Occipital lobe (tissue), 3 donors: ENCODE measurements at places on chromosomes 13 and 19.
A peak's percentile ranks its signal among the peaks of the same experiment; 100 is the strongest.

- DNase-seq: no peak
These were observed 18.9 kb upstream of the TRIM13 start for GRCh38 chr13:49977992-49978391.

DNA sequence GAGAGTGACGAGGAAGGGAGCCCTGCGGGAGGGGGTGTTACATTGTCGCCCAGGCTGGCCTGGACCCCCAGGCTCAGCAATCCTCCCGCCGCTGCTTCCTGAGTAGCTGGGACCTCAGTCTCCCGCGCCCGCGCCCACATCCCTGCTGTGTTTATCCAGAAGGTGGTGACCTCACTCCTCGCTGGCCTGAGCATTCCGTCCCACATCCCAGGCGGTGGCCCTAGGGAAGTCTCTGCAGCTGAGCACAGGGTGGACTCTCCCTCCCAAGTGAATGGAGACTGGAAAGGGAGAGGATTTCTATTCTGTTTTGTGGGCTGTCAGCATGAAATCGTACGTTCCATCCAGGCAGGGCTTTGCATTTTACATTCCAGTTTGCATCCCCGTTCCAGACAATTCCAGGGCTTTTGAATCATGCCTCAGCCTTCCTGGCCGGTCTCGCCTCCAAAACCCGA lies 401 bp upstream of the ZNF765 start:
- DNase-seq: no peak

DNA sequence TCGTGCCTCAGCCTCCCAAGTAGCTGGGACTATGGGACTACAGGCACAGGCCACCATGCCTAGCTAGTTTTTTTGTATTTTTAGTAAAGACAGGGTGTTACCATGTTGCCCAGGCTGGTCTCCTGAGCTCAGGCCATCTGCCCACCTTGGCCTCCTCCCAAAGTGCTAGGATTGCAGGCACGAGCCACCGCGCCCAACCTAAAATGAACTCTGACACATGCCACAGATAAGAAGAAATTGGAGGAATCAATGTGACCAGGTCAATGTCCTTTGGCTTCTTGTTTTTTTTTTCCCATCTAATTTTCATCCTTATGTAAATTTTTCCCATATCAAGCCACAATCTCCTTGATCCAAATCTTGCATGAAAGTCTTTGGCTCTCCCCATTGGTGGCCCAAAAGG lies 68.1 kb upstream of the SOX21 start:
- DNase-seq: no peak

GRCh38 chr19:52336791-52337381 lies 843 bp downstream of the ZNF610 start:
- no peak for DNase-seq

- DNase-seq: no peak
These were observed 1077.1 kb downstream of the UQCRFS1 start for GRCh38 chr19:28135825-28136224.

GRCh38 chr13:80458543-80458942 lies 117.6 kb upstream of the SPRY2 start:
- DNase-seq: no peak

DNA sequence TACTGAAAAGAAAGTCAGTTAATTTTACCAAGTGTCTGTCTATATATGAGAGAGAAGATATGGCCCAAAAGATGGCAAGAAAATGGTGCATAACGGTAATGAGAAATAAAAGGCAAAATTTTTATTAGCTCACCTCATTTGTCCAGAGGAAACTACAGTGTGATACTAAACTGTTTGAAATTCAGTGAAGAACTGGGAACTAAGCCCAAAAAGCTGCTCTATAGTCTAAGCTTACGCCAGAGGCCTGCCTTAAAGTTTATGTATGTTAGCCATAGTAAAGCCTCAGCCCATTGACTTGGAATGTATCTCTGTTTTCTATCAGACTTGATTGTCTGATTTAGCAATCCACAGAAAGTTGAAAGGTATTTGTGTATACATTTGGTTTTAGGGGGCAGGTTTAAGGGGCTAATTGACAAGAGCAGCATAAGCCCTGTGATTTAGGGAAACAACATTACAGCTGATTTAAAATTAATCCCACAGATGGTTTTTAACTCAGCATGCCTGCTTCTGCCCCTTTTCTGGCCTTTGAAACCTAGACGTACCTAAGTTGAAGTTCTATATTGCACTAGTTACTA lies 91.0 kb upstream of the MAB21L1 start:
- no peak for DNase-seq

- DNase-seq: peak; percentile 24
These were observed 107.9 kb downstream of the RGCC start for GRCh38 chr13:41565216-41565615.

- peak; percentile 55 for DNase-seq
These were observed 10.6 kb downstream of the PIAS4 start for GRCh38 chr19:4018140-4018613.

- DNase-seq: no peak
These were observed 65.8 kb downstream of the SIPA1L3 start for GRCh38 chr19:37972803-37973202.

GRCh38 chr13:25541434-25542123 lies 169.8 kb downstream of the ATP8A2 start:
- no peak for DNase-seq

- DNase-seq: no peak
These were observed 29.2 kb downstream of the XPO4 start for GRCh38 chr13:20873348-20873747.

GRCh38 chr19:1254081-1254527 lies 5.7 kb downstream of the MIDN start:
- no peak for DNase-seq

DNA sequence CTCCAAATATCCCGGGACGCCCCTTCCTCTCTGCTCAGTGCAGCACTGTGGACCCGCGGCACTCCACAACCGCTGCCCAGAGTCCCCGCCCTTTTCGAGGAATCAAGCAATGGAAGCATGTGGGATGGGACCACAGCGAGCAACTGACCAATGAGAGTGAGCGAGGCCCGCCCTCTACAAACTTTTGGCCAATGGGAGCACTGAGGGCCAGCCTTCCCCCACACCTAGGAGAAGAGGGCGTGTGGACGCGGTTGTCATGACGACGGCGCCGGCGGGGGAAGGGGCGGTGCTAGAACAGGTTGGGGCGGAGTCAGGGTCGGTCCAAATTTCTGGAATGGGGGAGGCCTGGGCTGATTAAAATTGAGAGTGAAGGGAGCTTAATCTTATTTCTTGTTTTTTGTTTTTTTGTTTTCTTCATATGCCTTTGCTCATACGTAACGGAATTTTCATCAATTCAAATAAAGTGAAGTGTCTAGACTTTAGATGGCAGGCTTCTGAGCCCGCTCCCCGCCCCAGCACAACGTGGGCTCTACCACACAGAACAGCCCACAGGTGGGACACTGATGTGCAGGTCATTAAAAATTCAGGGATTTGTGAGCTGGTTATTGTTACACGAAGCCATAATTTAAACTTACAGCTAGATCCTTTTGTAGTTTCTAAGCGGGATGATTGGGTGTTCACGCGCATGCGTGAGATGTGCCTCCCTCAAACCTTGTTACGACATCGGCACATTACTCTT lies at the start of gene DNAAF3:
Gene DNAAF3 (minus strand): TSS at position 84 of the 739 bp plus-strand sequence. CDS start 200 bp downstream, outside the sequence.
- peak; percentile 83 for DNase-seq

DNA sequence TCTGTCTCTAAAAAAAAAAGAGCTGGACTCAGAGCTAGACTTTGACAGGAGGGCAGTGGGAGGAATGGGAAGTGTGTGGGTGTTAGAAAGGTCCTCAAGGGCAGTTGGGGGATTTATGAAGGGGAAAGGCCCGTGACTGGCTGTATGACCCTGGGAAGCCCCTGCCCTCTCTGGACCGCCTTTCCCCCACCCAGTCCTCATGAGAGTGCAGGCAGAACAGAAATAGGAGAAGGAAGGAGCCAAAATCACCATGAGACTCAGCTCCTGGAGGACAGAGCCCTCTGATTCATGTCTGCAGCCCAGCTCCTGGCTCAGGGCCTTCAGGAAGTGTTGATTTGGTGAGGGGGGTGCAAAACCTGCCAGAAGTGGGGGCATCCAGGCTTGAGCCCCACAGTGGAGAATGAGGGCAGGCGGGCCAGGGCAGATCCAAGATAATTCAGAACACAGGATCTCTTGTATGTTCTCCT lies 8.7 kb upstream of the SMG9 start:
- DNase-seq: no peak

- DNase-seq: no peak
These were observed 14.9 kb downstream of the KLC3 start for GRCh38 chr19:45355402-45355801.

DNA sequence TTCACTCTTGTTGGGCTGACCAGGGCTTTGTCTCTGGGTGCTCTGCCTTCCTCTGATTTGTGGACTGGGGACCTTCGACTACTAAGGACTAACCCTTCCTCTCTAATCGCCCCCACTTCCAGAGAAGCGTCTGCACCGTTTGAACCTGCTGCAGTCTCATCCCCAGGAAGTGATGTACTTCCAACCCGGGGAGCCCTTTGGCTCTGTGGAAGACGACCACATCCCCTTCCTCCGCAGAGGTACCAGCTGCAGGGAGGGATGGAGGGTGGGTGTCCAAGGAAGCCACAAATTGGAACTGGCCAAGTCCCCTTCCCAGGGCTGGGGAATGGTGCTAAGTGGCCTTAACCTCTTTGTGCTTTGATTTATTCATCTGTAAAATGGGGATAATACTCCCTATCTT lies 9.2 kb downstream of the QPCTL start:
- no peak for DNase-seq

- no peak for DNase-seq
These were observed 13.5 kb upstream of the TLE5 start for GRCh38 chr19:3075605-3076431.

- no peak for DNase-seq
These were observed 43.9 kb downstream of the RGCC start for GRCh38 chr13:41501281-41501680.

DNA sequence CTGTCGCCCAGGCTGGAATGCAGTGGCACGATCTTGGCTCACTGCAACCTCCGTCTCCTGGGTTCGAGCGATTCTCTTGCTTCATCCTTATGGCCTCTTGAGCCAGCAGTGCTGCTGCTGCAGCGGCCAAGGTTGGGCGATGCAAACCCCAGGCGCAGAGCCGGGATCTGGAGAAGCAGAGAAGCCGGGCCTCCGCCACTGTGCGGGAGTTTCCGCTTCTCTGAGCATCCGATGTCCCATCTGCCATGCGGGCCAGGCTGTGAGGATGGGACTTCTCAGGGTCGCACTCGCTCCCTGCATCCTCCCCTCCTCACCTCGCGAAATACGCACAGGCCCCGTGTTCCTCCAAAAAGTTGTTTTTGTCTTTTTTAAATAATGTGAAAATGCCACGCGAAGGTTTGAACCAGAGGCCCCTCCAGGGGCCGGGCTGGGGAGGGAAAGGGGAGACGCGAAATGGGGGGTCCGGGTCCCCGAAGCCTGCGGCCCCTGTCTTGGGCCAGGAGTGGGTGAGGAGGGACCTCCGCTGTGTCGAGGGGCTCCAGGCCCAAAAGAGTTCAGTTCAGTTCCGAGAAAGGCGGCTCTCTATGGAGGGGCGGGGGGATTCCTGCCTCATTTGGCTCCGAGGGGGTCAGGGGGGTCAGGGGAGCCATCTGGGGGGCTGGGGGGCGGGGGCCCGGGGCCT lies 15.9 kb downstream of the CYTH2 start:
- DNase-seq: no peak

DNA sequence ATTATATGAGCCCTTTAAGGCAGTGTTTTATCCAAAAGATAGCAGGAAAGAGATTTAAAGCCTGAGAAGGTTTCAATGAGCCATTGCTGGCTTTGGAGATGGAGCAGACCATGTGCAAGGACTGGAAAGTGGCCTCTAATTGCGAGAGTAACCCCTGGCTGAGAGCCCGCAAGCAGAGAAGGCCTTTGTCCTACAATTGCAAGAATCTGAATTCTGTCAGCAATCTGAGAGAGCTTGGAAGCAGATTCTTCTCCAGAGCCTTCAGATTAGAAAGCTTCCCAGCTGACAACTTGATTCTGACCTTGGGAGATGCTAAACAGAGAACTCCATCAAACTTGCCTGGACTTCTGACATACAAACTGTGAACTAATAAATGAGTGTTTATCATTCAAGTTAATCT lies 528.7 kb upstream of the KLF12 start:
- DNase-seq: no peak

DNA sequence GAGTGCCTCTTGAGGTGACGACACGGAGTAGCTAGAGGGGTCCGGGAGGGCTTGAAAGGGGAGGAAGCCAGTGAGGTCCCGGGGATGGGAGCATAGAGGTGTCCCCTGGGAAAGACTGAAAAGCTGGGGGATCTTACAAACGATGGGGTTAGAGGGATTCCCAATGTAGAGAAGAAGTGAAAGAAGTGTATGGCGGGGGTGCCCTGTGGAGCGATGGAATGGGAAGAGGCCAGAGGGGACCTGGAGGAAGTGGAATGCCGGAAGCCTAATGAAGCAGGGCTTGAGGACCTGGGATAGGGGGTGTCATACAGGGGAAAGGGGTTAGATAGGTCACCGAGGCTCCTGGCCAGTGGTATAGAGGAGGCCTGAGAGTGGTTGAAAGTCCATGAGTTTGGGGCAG lies 580 bp downstream of the AP2A1 start:
- no peak for DNase-seq

- no peak for DNase-seq
These were observed 10.9 kb upstream of the TLE5 start for GRCh38 chr19:3073159-3073563.

DNA sequence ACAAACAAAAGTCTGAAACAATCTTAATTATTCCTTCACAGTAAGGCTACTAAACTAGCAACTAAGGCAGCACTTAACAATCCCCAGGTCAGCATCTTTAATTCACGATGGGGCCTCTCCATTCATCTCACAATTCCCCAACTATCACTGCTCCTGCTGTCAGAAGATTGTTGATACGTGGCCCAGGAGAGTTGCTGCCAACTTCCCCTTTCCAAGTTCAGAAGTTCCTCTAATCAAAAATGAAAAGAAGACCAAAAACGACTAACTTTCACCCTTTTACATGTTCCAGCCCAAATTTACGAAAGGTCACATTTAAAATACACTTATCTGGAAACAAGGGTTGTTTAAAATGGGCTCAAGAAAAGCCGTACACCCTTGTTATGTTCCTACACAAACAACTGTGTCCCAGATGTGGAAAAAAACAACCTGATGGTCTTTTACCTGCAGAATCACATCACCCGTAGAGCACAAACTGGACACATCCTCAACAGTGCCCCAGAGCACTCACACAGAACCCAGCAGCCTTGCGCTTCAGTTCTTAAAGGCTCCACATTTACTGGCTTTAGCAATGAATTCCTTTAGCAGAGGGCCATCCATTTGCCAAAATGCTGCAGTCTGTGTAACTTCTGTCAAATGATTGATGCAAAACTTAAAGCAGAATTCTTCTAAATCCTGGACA lies 38.0 kb downstream of the PHF11 start:
- no peak for DNase-seq

- peak; percentile 45 for DNase-seq
These were observed 2.1 kb upstream of the CIRBP start for GRCh38 chr19:1266916-1267476.
